ENCODE measurements at places on chromosomes 16 and 17. TPM values are rescaled to one million over a fixed set of nuclear protein-coding genes. Genes with fewer than 3 reads are reported as not detected.

The CENPV gene
- total RNA-seq, result 15.2 TPM

The DPEP3 gene
- total RNA-seq, result not detected

The KRTAP1-1 gene
- total RNA-seq, result not detected

The CLEC19A gene
- total RNA-seq, result not detected

The FN3K gene
- total RNA-seq, result 1.5 TPM

The PIPOX gene
- 5.1 TPM for total RNA-seq

Data from regular cardiac myocyte (primary cell).